ENCODE measurements at places on chromosomes 12 and 14.

DNA sequence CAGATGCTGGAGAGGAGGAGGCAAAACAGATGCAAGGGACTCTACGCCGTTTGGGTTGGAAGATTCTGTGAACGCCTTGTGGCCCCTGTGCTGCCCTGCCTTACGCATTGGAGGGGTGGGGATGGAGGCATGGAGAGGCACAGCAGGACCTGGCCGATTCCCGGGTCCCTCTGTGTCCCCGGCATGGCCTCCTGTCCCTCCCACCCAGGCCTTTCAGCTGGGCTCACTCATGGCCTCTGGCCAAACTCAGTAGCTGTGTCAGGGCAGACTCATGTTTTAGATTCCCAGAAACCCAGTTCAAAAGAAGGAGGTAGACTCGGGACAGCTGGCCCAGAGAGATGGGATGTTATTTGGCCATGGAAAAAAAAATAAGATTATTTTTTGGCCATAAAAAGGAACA lies 40.1 kb downstream of the TESC start:
- H3K36me3 ChIP-seq = peaks cover 2% of the 10 kb centered on the region
- DNase-seq = no peak
- no peak overlapping the region for H3K27ac ChIP-seq
- no peak overlapping the region for H3K4me3 ChIP-seq
- peaks cover 41% of the 10 kb centered on the region for H3K4me1 ChIP-seq

DNA sequence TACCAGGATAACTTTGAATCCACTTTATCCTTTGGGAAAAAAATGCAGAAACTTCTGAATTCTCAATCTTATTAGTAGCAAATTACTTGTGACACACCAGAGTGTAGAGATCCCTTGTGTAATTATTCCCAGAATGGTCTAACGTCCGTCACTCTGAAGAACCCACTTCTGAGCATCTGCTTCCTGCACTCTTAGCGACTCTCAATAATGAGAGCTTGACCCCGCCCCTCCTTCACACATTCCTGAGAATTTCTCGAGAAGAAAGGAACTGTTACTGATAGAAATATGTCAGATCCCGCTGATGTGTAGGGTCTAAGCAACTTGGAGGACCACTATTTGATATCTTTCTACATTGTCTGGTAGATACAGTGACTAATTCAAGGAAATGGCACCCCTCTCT lies 218.3 kb upstream of the PDZRN4 start:
- H3K4me1 ChIP-seq = no peaks in the 10 kb centered on the region
- H3K27ac ChIP-seq = no peak overlapping the region

DNA sequence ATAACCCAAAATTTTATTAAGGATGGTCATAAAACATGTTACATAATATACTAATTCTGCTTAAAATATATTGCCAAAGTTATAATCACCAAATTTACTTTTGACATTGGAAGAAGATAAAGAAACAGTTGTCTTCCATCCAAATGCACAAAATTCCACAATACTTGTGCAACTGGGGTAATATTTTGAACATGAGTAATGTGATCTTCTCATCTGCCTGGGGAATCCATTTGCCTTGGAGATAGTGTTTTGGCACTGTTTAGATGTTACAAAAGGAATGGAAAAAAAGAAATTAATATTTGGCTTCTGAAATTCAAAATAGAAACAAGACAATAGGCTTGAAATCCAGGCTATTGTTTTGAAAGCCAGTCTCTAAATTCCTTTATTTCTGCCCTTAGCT lies 9.1 kb downstream of the GPR19 start:
- no peaks in the 10 kb centered on the region for H3K36me3 ChIP-seq
- no peak overlapping the region for H3K4me3 ChIP-seq
- no peak for DNase-seq

DNA sequence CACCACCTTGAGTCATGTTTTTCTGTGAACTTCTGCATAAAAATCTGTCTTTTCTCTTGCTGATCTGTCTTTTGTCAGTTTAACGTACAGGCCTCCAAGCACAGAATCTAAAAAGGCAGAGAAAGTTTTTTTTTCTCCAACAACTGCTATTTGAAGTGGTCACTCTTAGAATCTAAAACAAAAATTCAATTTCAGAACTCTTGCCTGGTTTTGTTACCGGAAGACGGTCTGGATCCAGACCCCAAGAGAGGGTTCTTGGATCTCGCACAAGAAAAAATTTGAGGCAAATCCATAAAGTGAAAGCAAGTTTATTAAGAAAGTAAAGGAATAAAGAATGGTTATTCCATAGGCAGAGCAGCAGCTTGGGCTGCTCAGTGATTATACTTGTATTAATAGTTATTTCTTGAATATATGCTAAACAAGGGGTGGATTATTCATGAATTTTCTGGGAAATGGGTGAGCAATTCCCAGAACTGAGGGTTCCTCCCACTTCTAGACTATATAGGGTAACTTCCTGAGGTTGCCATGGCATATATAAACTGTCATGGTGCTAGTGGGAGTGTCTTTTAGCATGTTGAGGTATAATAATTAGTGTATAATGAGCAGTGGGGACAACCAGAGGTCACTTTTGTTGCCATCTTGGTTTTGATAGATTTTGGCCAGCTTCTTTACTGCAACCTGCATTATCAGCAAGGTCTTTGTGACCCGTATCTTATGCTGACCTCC lies 150.0 kb upstream of the PLEKHA5 start:
- no peak for DNase-seq
- no peaks in the 10 kb centered on the region for H3K36me3 ChIP-seq
- H3K4me3 ChIP-seq = no peak overlapping the region
- H3K4me1 ChIP-seq = no peaks in the 10 kb centered on the region

DNA sequence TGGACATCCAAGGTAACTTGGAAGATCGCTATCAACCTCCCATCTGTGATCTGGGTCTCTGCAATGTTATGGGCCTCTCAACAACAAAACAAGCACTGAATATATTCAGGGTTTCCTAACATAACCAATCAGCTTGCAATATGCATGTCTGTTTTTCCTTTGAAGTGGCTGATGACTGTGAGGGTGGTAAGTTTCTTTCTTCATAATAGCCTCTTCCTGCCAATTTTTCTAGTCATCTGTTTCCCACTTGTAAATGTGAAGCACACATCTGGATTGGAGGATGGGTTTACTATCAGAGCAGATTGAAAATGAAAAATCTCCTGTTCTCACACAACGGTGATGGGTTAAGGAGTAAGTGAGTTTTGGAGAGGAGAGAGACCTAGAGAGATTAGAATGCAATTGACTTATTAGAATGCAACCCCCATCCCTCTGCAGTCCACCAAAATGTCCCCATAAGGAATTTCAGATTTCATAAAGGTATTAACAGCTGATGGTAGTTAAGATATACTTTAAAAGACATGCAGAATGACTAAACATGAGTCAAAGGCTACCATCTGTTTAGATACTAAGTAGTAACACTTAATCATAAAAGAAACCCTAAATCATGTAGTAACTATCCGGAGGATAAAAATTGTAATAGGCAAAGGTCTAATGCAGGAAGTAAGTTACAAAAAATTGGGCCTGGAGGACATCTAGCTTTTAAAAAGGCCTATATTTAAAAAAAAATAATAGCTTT lies 58.4 kb upstream of the SAV1 start:
- no peaks in the 10 kb centered on the region for H3K27me3 ChIP-seq
- H3K4me3 ChIP-seq = peak overlapping the region; percentile 4
- peaks cover 70% of the 10 kb centered on the region for H3K36me3 ChIP-seq
- peak overlapping the region; percentile 79 for H3K27ac ChIP-seq
- DNase-seq = peak; percentile 14

GRCh38 chr12:109771746-109772621 lies 58.4 kb downstream of the FAM222A start:
- H3K4me3 ChIP-seq = no peak overlapping the region
- peaks cover 1% of the 10 kb centered on the region for H3K36me3 ChIP-seq
- no peak overlapping the region for H3K27ac ChIP-seq
- no peak for DNase-seq
- H3K27me3 ChIP-seq = no peaks in the 10 kb centered on the region
- H3K4me1 ChIP-seq = no peaks in the 10 kb centered on the region
